ENCODE measurements at places on chromosomes 4 and X.

- DNase-seq = no peak
Observed at GRCh38 chrX:19862634-19863211, 24.7 kb downstream of the SH3KBP1 start.

- peak; percentile 67 for DNase-seq
Observed at GRCh38 chr4:183492791-183493222, 12.1 kb upstream of the ING2 start.

GRCh38 chr4:76823495-76823894, 74.4 kb downstream of the SOWAHB start:
- DNase-seq = peak; percentile 70

DNA sequence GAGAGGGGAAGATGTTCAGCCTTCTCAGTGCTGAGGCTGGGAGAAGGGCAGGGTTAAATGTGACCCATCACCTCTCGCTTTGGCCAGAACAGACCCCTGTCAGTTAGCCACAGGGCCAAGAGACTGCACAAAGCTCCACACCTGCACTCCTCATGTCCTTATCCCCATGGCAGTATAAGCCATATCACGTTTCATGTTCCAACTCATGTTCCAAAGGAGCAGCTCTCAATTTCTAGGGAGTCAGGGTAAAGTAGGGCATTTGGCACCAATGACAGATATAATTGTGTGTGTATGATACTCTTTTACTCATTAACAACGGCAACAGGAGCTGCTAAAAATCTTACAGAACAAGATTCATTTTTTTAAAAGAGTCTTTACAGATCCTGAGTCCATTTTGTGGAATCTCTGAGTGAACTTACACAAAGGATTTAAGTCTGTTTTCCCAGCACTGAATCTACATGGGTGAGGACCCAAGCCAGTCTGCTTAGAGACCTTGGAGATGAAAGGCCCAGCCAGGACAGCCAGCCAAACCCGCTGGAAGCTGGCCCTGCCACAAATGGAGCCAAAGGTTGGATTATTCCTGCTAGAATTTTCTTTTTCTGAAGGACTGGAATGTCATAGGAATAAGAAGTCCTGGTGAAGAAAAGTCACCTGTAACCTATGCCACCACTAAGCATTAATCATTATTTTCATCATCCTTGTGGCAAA, 129.1 kb upstream of the SMAD1 start:
- DNase-seq = no peak

DNA sequence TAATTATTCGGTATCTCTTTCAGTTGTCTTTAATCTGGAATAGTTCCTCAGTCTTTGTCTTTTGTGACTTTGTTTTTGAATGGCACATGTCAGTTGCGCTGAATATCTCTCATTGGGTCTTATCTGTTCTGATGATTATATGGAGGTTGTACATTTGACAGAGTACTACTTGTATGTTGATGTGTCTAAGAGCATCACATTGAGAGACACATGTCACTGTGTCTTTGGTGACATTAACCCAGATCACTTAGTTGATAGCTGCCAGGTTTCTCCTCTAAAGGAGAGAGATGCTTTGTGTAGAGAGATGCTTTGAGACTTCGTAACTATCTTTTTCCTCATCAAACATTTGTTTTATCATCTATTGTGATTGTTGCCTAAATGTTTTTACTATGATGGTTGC, 92.1 kb downstream of the USP9X start:
- no peak for DNase-seq

GRCh38 chr4:119729835-119730670, 101.4 kb upstream of the PDE5A start:
- peak; percentile 78 for DNase-seq

- DNase-seq = no peak
Observed at GRCh38 chrX:70264784-70265183, 3.4 kb upstream of the ARR3 start.

DNA sequence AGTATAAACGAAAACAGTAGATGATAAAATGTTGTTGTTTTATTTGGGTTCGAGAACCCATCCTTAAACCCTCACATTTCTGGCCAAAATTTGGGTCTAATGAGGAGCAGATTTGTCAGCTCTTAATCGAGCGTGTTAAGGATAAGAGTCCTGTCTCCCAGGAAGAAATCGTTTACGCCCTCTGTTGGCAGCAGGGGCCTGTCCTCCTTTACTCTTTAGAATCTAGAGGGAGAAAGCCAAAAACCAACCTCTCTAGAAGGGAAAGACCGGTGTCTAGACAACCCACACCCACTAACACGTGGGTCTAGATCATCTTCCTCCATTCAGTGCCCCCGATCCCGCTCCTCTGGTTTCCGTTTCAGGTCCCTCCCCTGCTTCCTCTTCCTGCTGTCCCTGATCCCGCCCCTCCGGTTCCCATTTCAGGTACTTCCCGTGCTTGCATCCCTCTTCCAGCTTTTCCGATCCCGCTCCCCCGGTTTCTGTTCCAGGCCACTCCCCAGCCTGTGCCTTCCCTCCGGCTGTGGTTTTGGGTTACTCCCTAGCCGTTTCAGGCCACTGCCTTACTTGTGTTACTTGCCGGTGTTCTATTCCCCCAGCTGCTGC, 339.1 kb downstream of the PAPSS1 start:
- DNase-seq = no peak

- DNase-seq = peak; percentile 94
Observed at GRCh38 chr4:67885762-67886161, 2.0 kb upstream of the TMPRSS11D start.

DNA sequence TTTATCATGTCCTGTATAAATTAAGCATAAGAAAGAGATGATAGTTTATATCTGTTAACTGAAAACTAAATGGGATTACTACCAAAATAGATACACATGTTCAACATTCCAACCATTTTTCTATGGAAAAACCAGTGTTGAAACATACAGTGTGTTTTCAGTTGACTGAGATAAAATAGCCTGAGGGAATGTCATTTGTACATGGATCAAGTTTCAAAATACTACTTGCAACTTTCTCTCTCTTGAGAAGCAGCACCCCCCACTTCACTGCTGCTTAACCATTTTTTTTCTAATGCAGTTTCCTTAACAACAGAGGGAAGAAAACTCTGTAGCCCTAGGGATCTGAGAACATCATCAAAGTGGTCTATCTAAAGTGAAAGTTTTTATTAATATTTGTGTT, 70.8 kb downstream of the NPNT start:
- DNase-seq = peak; percentile 79

GRCh38 chr4:147003956-147004809, 58.5 kb upstream of the TTC29 start:
- DNase-seq = no peak

DNA sequence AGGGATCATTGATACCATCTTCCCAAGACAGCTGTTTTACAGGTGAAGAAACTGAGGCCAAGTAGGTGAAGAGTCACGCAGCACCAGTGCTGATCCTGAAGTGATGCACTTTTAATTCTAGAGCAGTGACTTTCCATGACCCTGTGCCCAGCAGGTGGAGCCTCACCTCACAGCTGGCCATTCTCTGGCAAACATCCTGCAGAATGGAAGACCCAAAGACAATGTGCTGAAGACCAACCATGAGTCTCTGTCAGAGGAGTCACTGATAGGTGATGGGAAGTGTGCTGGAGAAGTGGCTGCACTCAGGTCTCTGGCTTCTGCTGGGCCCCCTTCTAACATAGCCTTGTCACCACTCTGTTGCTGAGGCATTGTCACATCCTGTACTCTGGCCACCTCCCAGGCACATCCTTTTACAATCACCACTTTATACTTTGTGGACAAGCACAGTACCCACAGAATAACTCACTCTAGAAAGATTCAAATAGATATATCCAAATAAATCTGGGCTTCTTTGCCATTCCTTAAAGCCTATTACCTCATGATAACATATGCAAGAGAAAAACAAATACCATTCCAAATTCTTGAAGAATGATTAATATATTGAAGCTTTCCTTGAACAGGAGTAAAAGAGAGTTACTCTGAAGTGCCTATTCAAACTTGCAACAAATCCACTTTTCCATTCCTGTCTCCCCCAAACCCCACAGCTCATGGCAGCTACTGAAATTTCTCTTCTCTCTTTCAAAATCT, 64.1 kb upstream of the SCOC start:
- peak; percentile 58 for DNase-seq

- DNase-seq = no peak
Observed at GRCh38 chrX:135287266-135287823, 21.9 kb upstream of the ETDC start.

GRCh38 chrX:48466696-48467095, 3.4 kb downstream of the SLC38A5 start:
- DNase-seq = no peak

GRCh38 chr4:41334182-41334581, 77.5 kb downstream of the UCHL1 start:
- DNase-seq = no peak

- no peak for DNase-seq
Observed at GRCh38 chr4:150589157-150589556, 7.2 kb downstream of the MAB21L2 start.

DNA sequence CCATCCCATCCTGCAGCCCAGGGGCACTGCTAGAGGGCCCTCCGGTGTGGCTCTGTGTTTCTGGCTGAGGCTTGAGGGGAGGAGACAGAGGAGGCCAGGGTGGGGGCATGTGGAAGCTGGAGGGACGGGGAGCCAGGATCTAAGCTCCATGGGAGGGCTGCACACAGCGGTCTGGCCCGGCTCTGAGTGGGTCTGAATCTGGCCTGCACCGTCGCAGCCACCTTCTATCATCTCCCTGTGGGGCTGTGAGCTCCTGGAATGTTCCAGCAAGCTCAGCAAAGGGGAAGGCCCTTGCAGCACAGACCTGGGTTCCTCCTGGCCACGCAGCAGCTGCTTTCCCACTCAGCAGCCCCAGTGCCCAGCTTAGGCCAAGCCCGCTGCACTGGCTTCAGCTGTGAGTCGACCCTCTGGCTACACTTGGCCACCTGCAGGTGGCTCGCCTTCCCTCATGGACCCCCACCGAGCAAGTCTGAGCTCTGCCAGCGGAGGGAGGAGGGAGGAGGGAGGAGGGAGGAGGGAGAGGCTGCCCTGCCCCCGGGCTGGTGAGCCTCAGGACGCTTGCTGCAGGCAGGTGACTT, 5.3 kb downstream of the NKX1-1 start:
- DNase-seq = no peak

DNA sequence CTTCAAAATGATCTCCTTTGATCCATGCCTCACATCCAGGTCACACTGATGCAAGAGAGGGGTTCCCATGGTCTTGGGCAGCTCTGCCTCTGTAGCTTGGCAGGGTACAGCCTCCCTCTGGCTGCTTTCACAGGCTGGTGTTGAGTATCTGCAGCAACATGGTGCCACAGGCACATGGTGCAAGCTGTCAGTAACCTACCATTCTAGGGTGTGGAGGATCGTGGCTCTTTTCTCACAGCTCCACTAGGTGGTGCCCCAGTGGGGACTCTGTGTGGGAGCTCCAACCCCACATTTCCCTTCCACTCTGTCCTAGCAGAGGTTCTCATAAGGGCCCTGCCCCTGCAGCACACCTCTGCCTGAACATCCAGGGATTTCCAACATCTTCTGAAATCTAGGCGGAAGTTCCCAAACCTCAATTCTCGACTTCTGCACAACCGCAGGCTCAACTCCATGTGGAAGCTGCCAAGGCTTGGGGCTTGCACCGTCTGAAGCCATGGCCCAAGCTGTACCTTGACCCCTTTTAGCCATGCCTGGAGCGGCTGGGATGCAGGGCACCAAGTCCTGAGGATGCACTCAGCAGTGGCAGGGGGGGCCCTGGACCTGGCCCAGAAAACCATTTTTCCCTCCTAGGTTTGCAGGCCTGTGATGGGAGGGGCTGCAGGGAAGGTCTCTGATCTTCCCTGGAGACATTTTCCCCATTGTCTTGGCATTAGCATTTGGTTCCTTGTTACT, 137.8 kb upstream of the NUDT6 start:
- DNase-seq = no peak

- no peak for DNase-seq
Observed at GRCh38 chr4:53895137-53895536, 169.3 kb downstream of the CHIC2 start.

- no peak for DNase-seq
Observed at GRCh38 chr4:37653601-37654000, 32.6 kb downstream of the RELL1 start.
